Body of pancreas (tissue), 4 donors: ENCODE measurements at places on chromosomes 7 and 10. TPM values are rescaled to one million over a fixed set of nuclear protein-coding genes. Genes with fewer than 3 reads are reported as not detected.
A peak's percentile ranks its signal among the peaks of the same experiment; 100 is the strongest.

AFAP1L2 gene
- total RNA-seq, result 17.9 TPM

SEMA3E gene
- total RNA-seq, result 20.5 TPM

ZP3 gene
- total RNA-seq, result 4.4 TPM

NKX1-2 gene
- not detected for total RNA-seq

ZNF22 gene
- total RNA-seq, result 12.9 TPM

TSPAN12 gene
- 9.9 TPM for total RNA-seq

CFAP43 gene
- 4.0 TPM for total RNA-seq

TBXAS1 gene
- total RNA-seq, result 10.6 TPM

GRCh38 chr10:92901819-92902251 lies 53.5 kb downstream of the EXOC6 start:
- no peaks in the 10 kb centered on the region for H3K27me3 ChIP-seq
- H3K4me3 ChIP-seq, result no peak overlapping the region
- no peaks in the 10 kb centered on the region for H3K4me1 ChIP-seq
- H3K27ac ChIP-seq, result no peak overlapping the region
- H3K36me3 ChIP-seq, result peaks cover 3% of the 10 kb centered on the region

DNA sequence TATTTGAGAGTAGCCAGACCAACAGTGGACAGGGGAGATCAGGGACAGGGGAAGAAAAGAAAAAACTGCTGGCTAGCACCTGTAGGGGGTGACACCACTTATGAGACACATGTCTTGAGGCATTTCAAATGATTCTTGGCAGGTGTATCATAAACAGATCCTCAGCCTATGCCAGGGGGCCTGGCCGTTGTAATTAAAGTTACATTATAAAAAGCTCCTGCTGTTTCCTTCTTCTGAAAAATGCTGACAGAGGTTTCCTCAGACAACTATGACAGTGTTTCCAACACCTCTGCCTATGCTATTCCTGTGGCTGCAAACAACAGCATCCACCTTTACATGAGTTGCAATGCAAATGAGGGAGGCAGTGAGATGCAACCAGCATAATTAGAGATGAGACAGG lies 281.0 kb upstream of the PTER start:
- DNase-seq, result no peak
- no peaks in the 10 kb centered on the region for H3K36me3 ChIP-seq
- no peak overlapping the region for H3K27ac ChIP-seq

DNA sequence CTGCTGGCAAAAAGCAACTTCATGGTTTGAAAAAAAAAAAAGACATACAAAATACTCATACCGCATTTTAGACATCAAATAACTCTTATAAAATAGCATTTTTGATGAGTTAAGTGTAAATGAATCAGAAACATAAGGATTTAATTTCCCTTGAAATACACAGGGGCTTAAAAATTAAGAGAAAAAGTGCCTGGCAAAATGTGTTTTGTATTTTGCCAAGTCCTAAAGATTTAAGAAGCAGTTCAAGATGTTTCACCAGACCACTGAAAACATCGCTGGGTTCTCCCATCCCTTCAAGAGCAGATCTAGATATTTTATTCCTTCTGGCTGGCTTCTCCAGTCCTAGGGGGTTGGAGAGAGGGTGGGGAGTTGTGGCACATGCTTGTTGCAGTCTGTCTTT lies 396.4 kb downstream of the INHBA start:
- no peak overlapping the region for H3K27ac ChIP-seq
- no peaks in the 10 kb centered on the region for H3K36me3 ChIP-seq
- no peak overlapping the region for H3K4me3 ChIP-seq
- no peaks in the 10 kb centered on the region for H3K4me1 ChIP-seq

DNA sequence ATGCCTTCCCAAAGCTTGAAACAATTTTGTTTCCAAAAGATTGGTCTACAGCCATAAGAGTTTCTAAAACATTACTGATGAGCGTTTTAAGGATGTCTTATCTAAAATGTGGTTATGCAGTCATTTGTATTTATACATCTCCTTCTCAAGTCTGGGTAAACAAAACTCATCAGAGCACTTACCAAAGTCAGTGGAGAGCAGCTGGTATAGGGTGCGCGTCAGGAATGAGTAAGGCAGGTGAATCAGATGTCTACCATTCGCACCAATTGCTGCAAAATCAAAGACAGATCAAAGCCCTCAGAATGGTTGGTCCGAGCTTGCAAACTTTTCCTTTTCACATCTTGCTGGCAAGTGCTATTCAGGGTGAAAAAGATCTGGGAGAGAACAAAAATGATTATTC lies 65.6 kb upstream of the FAM171A1 start:
- no peak overlapping the region for H3K27ac ChIP-seq
- no peak for DNase-seq
- no peaks in the 10 kb centered on the region for H3K27me3 ChIP-seq
- H3K4me3 ChIP-seq, result no peak overlapping the region
- H3K4me1 ChIP-seq, result peaks cover 12% of the 10 kb centered on the region
- H3K36me3 ChIP-seq, result no peaks in the 10 kb centered on the region

- H3K27ac ChIP-seq, result no peak overlapping the region
- no peaks in the 10 kb centered on the region for H3K27me3 ChIP-seq
- no peak for DNase-seq
- no peaks in the 10 kb centered on the region for H3K4me1 ChIP-seq
- no peak overlapping the region for H3K4me3 ChIP-seq
- H3K36me3 ChIP-seq, result no peaks in the 10 kb centered on the region
Observed at GRCh38 chr10:7512487-7512886, 101.7 kb upstream of the SFMBT2 start.

DNA sequence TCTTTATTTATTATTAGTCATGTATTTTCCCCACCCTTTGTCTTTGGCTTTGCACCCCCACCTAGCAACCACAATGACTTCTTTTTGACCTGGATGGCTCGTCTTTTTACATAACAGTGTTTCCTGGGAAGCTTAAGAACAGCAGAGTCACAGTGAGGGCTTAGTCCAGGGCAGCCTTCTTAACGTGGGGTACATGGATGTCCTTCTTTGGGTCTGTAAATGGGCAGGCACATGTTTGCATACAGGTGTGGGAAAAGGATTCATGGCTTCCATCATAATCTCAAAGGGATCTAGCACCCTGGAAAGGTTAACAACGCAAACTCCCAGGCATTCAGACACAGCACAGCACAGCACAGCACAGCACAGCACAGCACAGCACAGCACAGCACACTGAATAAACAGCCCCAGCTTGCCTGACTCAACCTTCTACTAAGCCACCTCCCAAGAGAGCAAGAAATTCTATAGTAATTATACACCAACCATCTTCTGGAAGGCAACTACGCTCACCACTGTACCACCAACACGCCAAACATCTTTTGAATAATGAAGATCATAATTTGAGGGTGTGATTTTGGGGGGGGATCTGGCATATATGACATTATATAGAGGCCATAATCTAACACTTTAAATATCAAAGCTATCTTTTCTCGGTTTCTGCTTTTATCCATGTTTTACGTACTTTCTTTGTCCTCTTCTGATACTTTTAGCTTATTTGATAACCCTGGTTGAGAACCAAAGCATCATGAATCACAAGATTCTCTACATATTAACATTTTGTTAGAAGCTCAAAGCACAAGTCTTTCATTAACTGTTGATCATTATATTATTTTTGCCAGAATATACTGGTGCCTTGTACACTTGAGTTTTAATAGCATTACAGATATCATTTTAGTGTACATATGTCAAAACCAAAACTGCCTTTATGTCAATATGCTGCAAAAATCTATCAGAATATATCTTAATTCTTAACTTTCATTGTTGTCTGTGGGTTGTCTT lies 177.2 kb upstream of the KLF14 start:
- no peak overlapping the region for H3K4me3 ChIP-seq
- H3K36me3 ChIP-seq, result no peaks in the 10 kb centered on the region
- H3K27ac ChIP-seq, result peak overlapping the region; percentile 63
- DNase-seq, result no peak
- H3K4me1 ChIP-seq, result peaks cover 36% of the 10 kb centered on the region

GRCh38 chr7:30019387-30019786 lies 7.1 kb downstream of the FKBP14 start:
- no peak for DNase-seq
- H3K27ac ChIP-seq, result no peak overlapping the region
- H3K4me3 ChIP-seq, result no peak overlapping the region
- H3K36me3 ChIP-seq, result peaks cover 3% of the 10 kb centered on the region

DNA sequence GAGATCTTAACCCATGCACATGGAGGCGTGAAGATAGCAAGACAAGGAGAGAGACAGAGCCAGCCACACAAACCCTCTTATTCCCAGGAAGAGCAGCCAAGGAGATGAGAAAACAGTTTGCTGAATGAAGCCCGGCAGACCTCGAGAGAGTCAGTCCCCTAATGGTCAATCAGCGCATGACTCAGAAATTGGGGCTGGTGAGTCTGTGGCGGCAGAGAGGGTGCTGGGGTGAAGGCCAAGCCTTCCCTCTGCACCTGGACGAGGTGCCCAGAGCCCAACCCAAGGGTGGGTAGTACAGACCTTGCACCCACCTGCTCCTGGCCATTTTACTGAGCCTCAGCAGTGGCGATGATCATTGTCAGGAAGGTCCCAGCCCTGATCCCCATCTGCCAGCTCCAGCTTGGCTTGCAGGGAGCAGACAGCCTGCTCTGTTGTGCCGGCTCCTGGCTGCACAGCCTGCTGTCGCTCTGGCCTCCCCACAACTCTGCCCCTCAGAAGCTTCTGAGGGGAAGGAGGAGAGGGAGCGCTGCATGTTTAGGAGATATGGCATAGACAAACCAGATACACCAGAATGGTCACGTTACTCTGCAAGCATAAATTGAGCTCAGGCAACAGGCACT lies 256.6 kb downstream of the RPS24 start:
- no peak overlapping the region for H3K27ac ChIP-seq
- no peaks in the 10 kb centered on the region for H3K27me3 ChIP-seq

DNA sequence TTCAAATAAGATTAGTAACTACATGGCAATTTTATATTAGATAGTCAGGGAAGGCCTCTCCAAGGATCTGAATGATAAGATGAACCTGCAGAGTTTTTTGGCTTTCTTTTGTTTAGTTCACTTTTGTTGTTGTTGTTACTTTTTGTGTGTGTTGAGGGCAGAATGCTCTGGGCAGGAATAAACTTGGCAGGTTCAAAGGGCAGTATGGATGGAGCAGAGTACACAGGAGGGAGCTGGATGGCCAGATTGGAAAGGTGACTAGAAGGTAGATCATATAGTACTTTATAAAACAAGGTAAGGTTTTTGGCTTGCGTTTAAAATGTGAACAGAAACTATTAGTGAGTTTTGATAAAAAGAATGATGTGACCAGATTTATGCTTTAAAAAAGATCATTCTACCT lies 17.9 kb downstream of the CROT start:
- H3K27me3 ChIP-seq, result no peaks in the 10 kb centered on the region
- H3K36me3 ChIP-seq, result no peaks in the 10 kb centered on the region

- H3K36me3 ChIP-seq, result no peaks in the 10 kb centered on the region
- peaks cover 7% of the 10 kb centered on the region for H3K4me1 ChIP-seq
- no peak overlapping the region for H3K4me3 ChIP-seq
- H3K27me3 ChIP-seq, result no peaks in the 10 kb centered on the region
- no peak for DNase-seq
Observed at GRCh38 chr7:129734400-129734799, 122.9 kb downstream of the NRF1 start.

GRCh38 chr10:21849607-21850006 lies 153.9 kb downstream of the DNAJC1 start:
- H3K27me3 ChIP-seq, result no peaks in the 10 kb centered on the region
- H3K27ac ChIP-seq, result no peak overlapping the region
- H3K4me3 ChIP-seq, result no peak overlapping the region

DNA sequence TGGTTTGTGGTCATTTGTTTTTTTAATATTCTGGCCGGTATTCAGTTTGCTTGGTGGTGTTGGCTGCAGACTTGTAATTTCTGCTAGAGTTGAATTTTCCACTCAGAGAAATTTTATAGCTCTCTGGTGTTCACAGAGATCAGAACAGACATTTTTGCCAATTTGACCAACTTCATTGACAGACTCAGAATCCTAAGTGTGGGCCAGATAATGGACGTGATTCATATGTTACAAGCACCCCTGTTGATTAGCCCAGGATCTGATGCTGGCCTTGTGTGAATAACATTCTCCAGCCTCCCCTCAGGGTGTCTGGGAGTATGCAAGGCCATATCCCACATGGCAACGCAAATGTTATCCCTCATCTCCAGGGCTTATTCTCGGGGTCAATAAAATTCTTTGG lies 283.8 kb downstream of the C7orf25 start:
- no peaks in the 10 kb centered on the region for H3K36me3 ChIP-seq
- H3K4me3 ChIP-seq, result no peak overlapping the region
- H3K27ac ChIP-seq, result no peak overlapping the region
- no peak for DNase-seq
- no peaks in the 10 kb centered on the region for H3K27me3 ChIP-seq
